Activated T-cell treated with anti-CD3 and anti-CD28 coated beads, Interleukin-2, amount 50 U/mL, for 72 hours (primary cell): ENCODE measurements at places on chromosomes 6 and 20. TPM values are rescaled to one million over a fixed set of nuclear protein-coding genes. Genes with fewer than 3 reads are reported as not detected.

The TBX18 gene
- not detected for total RNA-seq

The SLC17A1 gene
- 0.29 TPM for total RNA-seq

The TMEM14B gene
- 78.3 TPM for total RNA-seq

The GOPC gene
- 20.1 TPM for total RNA-seq

The OR2B6 gene
- total RNA-seq: 0.43 TPM

The BPIFB1 gene
- total RNA-seq: not detected

The WFDC10B gene
- not detected for total RNA-seq

The CALHM6 gene
- 5.3 TPM for total RNA-seq

GRCh38 chr6:136677822-136678221 is 114.5 kb downstream of the MAP3K5 start:
- DNase-seq: no peak
- H3K27me3 ChIP-seq: no peaks in the 10 kb centered on the region
- no peaks in the 10 kb centered on the region for H3K4me1 ChIP-seq
- H3K36me3 ChIP-seq: peaks cover 2% of the 10 kb centered on the region
- H3K27ac ChIP-seq: no peak overlapping the region

DNA sequence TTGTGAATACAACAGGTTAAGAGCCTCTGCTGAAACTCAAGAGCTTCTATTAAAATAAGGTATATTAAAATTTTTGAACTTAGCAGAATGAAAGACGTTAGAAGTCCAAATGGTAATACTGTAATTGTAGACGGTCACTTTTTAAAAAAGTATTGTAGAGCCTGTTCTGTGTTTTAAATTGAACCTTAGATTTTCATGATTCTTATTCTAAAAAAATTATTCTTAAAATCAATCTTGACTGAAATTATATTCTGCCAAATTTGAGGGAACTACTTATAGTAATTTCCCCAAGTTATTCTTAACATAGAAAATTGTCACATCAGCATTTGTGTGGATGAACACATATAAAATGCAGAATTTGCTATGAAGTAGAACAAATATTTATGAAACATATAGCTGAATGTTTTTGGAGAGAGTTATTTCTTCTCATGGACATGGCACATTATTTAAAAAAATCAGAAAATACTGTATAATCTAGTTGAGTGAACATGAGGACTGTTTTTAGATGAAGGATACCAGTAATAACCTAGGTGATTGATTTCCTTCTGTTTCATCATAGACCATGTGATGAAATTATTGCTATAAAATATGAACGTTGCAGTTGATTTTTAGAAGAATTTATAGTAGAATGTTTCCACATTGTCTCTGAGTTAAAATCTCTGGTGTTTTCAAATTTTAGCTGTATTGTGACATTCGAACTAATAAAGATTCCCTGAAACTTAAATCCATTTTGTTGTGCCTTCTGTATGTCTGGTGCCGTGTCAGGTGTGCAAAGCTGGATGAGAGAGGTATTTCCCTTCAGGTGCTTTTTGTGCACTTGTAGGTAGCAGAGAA is 2.8 kb downstream of the TBPL1 start:
- H3K36me3 ChIP-seq: peaks cover 4% of the 10 kb centered on the region
- no peak for DNase-seq
- H3K4me1 ChIP-seq: peaks cover 65% of the 10 kb centered on the region
- H3K27me3 ChIP-seq: no peaks in the 10 kb centered on the region
- H3K27ac ChIP-seq: peak overlapping the region; percentile 80

- H3K27me3 ChIP-seq: no peaks in the 10 kb centered on the region
- H3K36me3 ChIP-seq: no peaks in the 10 kb centered on the region
- H3K27ac ChIP-seq: no peak overlapping the region
- H3K4me3 ChIP-seq: no peak overlapping the region
- no peak for DNase-seq
Measured at GRCh38 chr20:5809495-5809894, 59.3 kb downstream of the SHLD1 start.

- H3K27ac ChIP-seq: peak overlapping the region; percentile 44
- H3K4me1 ChIP-seq: peaks cover 11% of the 10 kb centered on the region
- DNase-seq: peak; percentile 73
- H3K27me3 ChIP-seq: peaks cover 74% of the 10 kb centered on the region
Measured at GRCh38 chr6:17987697-17988421, 424 bp upstream of the KIF13A start.

GRCh38 chr6:153442096-153442495 is 311.0 kb upstream of the RGS17 start:
- H3K27ac ChIP-seq: no peak overlapping the region
- H3K27me3 ChIP-seq: no peaks in the 10 kb centered on the region
- H3K4me3 ChIP-seq: no peak overlapping the region

- H3K27ac ChIP-seq: peak overlapping the region; percentile 98
- H3K36me3 ChIP-seq: peaks cover 33% of the 10 kb centered on the region
- peak; percentile 62 for DNase-seq
- peak overlapping the region; percentile 98 for H3K4me3 ChIP-seq
- H3K27me3 ChIP-seq: no peaks in the 10 kb centered on the region
Measured at GRCh38 chr6:33314515-33314942, 651 bp upstream of the TAPBP start.

GRCh38 chr6:37092923-37093727 is 76.8 kb upstream of the PIM1 start:
- no peak overlapping the region for H3K4me3 ChIP-seq
- H3K36me3 ChIP-seq: no peaks in the 10 kb centered on the region
- peak overlapping the region; percentile 8 for H3K27ac ChIP-seq
- H3K4me1 ChIP-seq: peaks cover 14% of the 10 kb centered on the region
- H3K27me3 ChIP-seq: no peaks in the 10 kb centered on the region
- DNase-seq: peak; percentile 39

DNA sequence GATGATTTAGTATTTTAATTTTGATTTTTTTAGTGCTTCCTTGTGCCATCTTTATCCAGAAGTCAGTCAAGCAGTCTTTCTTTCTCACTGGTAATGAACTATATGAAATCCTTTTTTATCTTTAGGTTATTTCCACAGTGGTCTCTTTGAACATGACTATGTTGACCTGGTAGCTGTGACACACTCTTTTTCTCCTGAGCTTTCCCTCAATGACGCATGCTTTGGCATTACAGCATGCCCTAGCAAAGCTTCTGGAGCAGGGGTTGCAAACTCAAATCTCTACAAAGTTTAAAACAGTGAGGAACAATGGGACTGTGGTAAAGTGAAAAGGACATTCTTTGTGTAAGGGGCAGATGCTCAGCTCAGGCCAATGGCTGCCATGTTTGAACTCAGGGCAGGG is 4.5 kb upstream of the PLAGL1 start:
- H3K27me3 ChIP-seq: peaks cover 23% of the 10 kb centered on the region
- H3K4me1 ChIP-seq: peaks cover 5% of the 10 kb centered on the region

GRCh38 chr6:36339146-36339545 is 2.5 kb upstream of the BNIP5 start:
- H3K27me3 ChIP-seq: peaks cover 31% of the 10 kb centered on the region
- H3K4me1 ChIP-seq: peaks cover 30% of the 10 kb centered on the region
- H3K27ac ChIP-seq: no peak overlapping the region
- no peak for DNase-seq

DNA sequence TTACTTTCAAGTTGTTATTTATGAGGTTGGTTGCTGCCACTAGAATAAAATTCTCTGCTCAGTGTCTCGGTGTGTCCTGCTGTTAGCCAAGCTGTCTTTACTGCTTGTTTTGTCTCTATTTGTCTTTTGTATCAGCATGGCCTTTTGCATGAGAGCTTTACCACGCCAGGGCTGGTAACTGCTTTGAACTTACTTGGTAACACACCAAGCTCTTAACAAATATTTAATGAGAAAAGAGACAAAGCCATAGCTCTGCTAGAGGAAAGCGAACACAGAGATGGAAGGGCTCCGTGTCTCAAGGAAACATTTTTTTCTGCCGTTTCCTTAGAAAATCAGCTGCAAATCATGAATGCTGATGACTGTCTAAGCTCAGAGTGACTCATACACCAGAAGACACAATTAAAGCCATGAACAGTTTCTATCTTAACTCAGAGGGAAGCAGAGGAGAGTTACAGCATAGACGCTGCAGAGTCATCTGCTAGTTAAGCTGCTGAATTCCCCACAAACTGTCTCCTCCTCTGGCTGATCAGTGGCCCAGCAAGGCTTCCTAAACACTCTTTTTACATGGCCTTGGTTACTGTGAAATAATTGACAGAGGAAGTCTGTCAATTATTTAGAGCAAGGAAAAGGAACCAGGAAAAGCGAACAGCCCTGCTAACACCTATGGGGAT is 44.8 kb downstream of the AGPAT4 start:
- no peaks in the 10 kb centered on the region for H3K27me3 ChIP-seq
- peak; percentile 27 for DNase-seq
- H3K27ac ChIP-seq: peak overlapping the region; percentile 74
- H3K36me3 ChIP-seq: peaks cover 13% of the 10 kb centered on the region

- no peak overlapping the region for H3K27ac ChIP-seq
- H3K4me3 ChIP-seq: no peak overlapping the region
- no peak for DNase-seq
- no peaks in the 10 kb centered on the region for H3K27me3 ChIP-seq
Measured at GRCh38 chr20:25053255-25054031, 4.5 kb downstream of the ACSS1 start.

DNA sequence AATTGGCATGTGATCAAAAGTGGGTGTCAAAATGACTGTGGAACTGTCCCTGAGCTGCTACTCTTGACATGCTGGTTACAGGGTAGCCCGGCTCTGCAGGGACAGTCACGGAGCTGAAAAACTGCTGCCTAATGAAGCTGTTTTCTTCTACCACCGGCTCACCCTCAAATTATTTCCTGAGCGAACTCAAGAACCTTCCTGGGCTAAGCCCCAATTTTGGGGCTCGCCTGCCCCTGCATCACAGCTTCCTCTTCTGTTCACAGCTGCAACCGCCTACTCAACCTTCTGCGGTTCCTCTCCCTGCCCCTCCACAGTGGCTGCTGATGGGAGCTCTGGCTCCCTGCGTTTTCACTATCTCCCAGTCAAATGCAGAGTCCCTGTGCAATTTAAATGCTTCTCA is 110.8 kb upstream of the MLN start:
- peak; percentile 33 for DNase-seq
- peaks cover 32% of the 10 kb centered on the region for H3K4me1 ChIP-seq
- no peaks in the 10 kb centered on the region for H3K27me3 ChIP-seq
- no peak overlapping the region for H3K27ac ChIP-seq
- H3K36me3 ChIP-seq: no peaks in the 10 kb centered on the region
- peak overlapping the region; percentile 72 for H3K4me3 ChIP-seq

DNA sequence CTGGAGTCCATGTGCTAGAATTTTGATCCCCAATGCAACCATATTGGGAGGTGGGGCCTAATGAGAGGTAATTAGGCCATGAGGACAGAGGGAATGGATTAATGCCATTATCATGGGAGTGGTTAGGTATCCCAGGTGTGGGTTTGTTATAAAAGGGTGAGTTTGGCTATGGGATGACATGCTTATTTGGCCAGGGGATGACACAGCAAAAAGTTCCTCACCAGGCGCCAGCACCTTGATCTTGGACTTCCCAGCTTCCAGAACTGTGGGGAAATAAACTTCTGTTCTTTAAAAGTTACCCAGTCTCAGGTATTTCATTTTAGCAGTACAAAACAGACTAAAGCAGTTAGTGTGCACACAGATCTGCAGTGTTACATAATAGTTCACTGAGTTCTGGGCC is 84.1 kb downstream of the ADGB start:
- H3K4me3 ChIP-seq: no peak overlapping the region
- H3K27ac ChIP-seq: no peak overlapping the region
- no peak for DNase-seq
- H3K27me3 ChIP-seq: no peaks in the 10 kb centered on the region

DNA sequence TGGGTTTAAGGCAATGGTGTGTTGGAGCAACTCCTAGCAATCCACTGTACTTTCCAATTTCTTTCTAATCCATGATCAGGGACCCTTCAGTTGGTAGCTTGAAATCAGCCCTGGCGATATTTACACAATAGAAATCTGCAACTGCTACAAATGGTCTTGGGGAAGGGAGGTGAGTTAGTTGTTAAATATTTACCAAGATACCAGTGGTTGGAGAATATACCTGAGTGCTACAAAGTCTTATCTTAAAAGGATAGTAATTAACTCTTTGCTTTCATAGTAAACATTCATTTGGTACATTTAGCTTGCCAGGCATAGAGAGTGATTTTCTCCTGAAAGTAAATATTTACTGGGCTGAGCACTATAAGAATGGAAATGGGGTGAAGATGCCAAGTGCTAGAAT is 568.2 kb downstream of the BCKDHB start:
- no peaks in the 10 kb centered on the region for H3K4me1 ChIP-seq
- no peaks in the 10 kb centered on the region for H3K36me3 ChIP-seq
- no peak overlapping the region for H3K4me3 ChIP-seq
- no peak for DNase-seq
- no peak overlapping the region for H3K27ac ChIP-seq
- no peaks in the 10 kb centered on the region for H3K27me3 ChIP-seq

- H3K27ac ChIP-seq: no peak overlapping the region
- no peak overlapping the region for H3K4me3 ChIP-seq
- DNase-seq: no peak
- peaks cover 32% of the 10 kb centered on the region for H3K4me1 ChIP-seq
Measured at GRCh38 chr6:27551607-27552006, 78.7 kb upstream of the ZNF184 start.

DNA sequence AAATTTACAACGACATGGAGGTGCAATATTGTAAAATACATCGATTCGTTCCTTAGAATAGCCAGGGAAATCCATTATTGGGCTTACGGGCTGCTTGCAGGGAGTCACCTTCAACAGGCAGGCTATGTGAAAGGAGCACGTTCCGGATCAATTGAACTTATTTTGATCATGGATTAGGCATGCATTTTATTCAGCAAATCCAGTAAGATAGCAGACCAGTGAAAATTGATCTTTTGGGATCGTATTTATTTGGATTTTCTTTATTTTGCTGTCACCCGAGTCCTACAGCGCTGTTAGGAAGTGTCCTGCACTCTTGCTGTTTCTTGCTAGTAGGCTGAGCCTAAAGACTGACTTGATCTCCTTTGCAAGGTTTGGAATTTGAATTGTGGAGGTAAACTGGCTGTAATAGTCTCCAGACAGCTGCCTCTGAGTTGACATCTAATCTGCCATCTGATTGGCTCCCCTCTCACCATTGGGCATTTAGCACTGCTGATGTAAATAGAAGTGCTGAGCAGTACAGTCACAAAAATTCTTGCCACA is 3.0 kb downstream of the ARID1B start:
- peak overlapping the region; percentile 86 for H3K4me3 ChIP-seq
- peak overlapping the region; percentile 97 for H3K27ac ChIP-seq
- DNase-seq: peak; percentile 65
- H3K4me1 ChIP-seq: peaks cover 59% of the 10 kb centered on the region

DNA sequence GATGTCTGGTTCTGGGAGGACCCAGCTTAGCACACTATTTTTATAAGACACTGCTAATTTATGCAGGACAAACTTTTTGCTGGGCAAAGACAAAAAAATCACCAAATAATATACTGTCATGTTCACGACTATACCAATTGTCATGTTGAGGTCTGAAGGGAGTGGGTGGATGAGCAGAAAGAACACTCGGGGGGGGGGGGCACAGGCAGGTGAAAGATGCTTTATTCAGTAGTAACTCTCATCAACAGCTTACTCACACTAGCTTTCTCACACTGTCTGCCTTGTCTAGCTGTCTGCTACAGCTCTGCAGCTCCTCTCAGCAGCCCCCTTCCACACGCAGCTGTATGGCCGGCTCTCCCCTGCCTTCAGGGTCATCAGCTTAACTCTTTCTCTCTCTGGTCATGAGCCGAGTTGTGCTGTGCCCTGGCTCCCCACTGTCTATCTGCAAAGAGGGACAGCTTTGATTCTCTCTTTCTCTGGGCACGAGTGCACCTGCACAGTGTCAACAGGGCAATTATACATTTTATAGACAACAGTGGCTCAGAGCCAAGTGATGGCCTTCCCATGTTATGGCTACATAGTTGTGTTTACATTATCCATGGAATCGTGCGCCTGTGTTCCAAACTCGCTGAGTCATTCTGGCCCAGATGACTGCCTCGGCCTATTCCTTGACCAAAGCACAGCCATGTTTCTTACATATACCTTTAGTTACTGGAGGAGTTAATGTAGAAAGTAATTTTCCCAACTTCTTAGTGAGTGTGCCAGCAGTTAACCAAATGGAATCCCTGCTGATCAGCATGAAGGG is 187.7 kb upstream of the PRSS16 start:
- peaks cover 22% of the 10 kb centered on the region for H3K27me3 ChIP-seq
- H3K27ac ChIP-seq: no peak overlapping the region
- H3K4me1 ChIP-seq: no peaks in the 10 kb centered on the region
- no peak for DNase-seq
